ENCODE measurements at places on chromosomes 4 and X. TPM values are rescaled to one million over a fixed set of nuclear protein-coding genes. Genes with fewer than 3 reads are reported as not detected.

GRCh38 chr4:124133753-124134152 lies 578.8 kb downstream of the ANKRD50 start:
- H3K4me3 ChIP-seq, result no peak overlapping the region
- no peaks in the 10 kb centered on the region for H3K36me3 ChIP-seq
- H3K27ac ChIP-seq, result no peak overlapping the region
- no peak for DNase-seq

DNA sequence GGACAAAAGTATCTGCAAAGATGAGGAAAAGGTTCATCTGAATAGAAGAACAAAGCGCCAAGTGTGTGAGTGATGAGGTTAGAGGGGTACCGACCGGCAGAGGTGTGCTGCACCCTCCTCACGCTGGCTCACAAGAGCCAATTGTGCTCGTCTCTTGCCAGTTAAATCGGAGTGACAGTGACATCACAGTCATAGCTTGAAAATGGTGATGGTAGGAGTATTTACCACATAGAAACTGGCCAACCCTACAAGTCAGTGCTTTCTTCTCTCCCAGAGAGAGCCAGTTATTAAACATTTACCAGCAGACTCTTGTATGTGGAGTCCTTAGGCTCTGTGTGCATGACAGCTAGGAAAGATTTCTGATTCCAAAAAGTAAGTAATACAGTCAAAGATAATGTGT lies 32.4 kb downstream of the CLDN22 start:
- no peak for DNase-seq
- no peaks in the 10 kb centered on the region for H3K27me3 ChIP-seq
- H3K36me3 ChIP-seq, result no peaks in the 10 kb centered on the region
- no peaks in the 10 kb centered on the region for H3K4me1 ChIP-seq
- no peak overlapping the region for H3K4me3 ChIP-seq

DNA sequence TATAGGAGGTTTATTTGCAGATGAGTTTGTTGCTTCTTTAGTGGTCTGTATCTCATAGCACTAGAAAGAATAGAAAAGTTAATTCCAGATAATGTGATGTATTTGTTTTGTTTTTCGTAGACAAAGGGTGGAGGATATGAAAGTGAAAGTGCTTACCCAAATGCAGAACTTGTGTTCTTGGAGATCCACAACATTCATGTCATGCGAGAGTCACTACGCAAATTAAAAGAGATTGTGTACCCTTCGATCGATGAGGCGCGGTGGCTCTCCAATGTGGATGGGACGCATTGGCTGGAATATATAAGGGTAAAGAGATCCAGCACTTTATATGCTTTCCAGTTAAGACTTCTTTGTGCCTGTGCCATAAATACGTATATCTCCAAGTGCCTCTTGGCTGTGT lies 43.3 kb downstream of the MTMR1 start:
- DNase-seq, result peak; percentile 59
- H3K4me1 ChIP-seq, result peaks cover 19% of the 10 kb centered on the region
- peak overlapping the region; percentile 62 for H3K4me3 ChIP-seq
- peak overlapping the region; percentile 78 for H3K27ac ChIP-seq
- H3K27me3 ChIP-seq, result no peaks in the 10 kb centered on the region

- H3K27ac ChIP-seq, result no peak overlapping the region
- no peak overlapping the region for H3K4me3 ChIP-seq
- no peaks in the 10 kb centered on the region for H3K4me1 ChIP-seq
- DNase-seq, result no peak
Observed at GRCh38 chr4:140968371-140968770, 164.9 kb downstream of the RNF150 start.

GRCh38 chr4:177632481-177632880 lies 190.2 kb upstream of the AGA start:
- H3K36me3 ChIP-seq, result no peaks in the 10 kb centered on the region
- DNase-seq, result no peak
- no peaks in the 10 kb centered on the region for H3K4me1 ChIP-seq
- H3K27ac ChIP-seq, result no peak overlapping the region
- H3K27me3 ChIP-seq, result no peaks in the 10 kb centered on the region

GRCh38 chrX:6225911-6226595 lies 2.6 kb downstream of the NLGN4X start:
- DNase-seq, result no peak
- no peaks in the 10 kb centered on the region for H3K4me1 ChIP-seq
- H3K27ac ChIP-seq, result no peak overlapping the region
- H3K27me3 ChIP-seq, result peaks cover 25% of the 10 kb centered on the region

DNA sequence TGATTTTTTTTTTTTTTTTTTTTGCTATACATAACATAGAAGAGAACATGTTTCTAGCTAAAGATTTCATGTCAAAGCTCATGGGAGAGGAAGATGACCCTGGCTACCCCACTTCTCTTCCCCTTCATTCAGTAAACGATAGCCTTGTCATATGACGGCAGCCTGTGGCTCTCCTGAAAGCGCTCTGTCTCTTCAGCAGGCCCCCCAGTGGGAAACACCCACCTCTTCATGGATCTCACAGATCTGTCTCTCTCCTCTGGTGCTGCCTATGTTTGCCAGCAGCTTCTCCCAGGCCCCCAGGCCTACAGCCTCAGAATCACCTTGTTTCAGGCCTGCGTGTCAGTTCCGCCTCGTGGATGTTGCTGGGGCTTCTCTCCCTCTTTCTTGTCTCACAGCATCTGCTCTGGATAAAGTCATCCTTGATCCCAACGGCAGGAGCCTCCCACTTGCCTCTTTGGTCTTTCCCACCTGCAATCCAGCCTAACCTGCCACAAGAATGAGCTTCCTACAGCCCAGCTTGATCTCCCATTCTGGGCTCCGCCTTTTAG lies 34.6 kb downstream of the RHOH start:
- H3K4me3 ChIP-seq, result peak overlapping the region; percentile 82
- peaks cover 73% of the 10 kb centered on the region for H3K4me1 ChIP-seq
- H3K27ac ChIP-seq, result peak overlapping the region; percentile 98

DNA sequence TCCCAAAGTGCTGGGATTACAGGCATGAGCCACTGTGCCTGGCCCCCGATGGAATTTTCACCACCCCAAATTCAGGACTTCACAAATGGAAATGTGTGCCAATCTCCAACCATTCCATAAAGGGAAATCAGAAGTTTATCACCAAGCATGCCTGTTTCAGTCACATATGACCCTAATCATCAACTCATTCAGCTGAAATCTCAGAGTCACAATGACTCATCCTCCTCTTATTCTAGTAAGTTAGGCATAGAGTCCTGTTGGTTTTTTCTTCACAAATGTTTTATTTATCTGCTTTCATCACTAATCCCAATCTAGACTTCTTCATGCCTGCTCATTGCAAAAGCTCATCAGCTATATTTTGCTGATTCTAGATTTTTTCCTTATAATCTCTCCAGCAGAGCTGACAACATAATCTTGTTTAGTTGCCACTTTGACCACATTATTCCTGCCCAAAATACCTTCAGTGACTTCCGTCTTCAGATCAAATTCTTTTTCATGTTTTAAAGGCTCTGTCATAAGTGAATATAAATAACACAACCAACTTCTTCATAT lies 83.3 kb downstream of the SLC7A11 start:
- no peaks in the 10 kb centered on the region for H3K36me3 ChIP-seq
- no peak overlapping the region for H3K4me3 ChIP-seq
- no peak overlapping the region for H3K27ac ChIP-seq
- no peaks in the 10 kb centered on the region for H3K27me3 ChIP-seq
- no peak for DNase-seq
- H3K4me1 ChIP-seq, result no peaks in the 10 kb centered on the region

GRCh38 chrX:123513585-123514278 lies 219.1 kb downstream of the THOC2 start:
- H3K27ac ChIP-seq, result no peak overlapping the region
- no peaks in the 10 kb centered on the region for H3K36me3 ChIP-seq
- no peaks in the 10 kb centered on the region for H3K27me3 ChIP-seq
- no peak overlapping the region for H3K4me3 ChIP-seq

GRCh38 chr4:88804234-88804633 lies 106.6 kb upstream of the NAP1L5 start:
- peaks cover 20% of the 10 kb centered on the region for H3K27me3 ChIP-seq
- peaks cover 30% of the 10 kb centered on the region for H3K36me3 ChIP-seq
- H3K4me1 ChIP-seq, result peaks cover 17% of the 10 kb centered on the region
- H3K4me3 ChIP-seq, result no peak overlapping the region

GRCh38 chrX:6679988-6680387 lies 145.1 kb upstream of the VCX3A start:
- no peaks in the 10 kb centered on the region for H3K36me3 ChIP-seq
- H3K4me3 ChIP-seq, result no peak overlapping the region
- no peak overlapping the region for H3K27ac ChIP-seq
- no peaks in the 10 kb centered on the region for H3K4me1 ChIP-seq
- DNase-seq, result no peak

- no peak for DNase-seq
- no peaks in the 10 kb centered on the region for H3K27me3 ChIP-seq
- no peaks in the 10 kb centered on the region for H3K4me1 ChIP-seq
- H3K27ac ChIP-seq, result no peak overlapping the region
- H3K4me3 ChIP-seq, result no peak overlapping the region
- H3K36me3 ChIP-seq, result no peaks in the 10 kb centered on the region
Observed at GRCh38 chr4:160537681-160538080, 1434.8 kb downstream of the RAPGEF2 start.

- no peak overlapping the region for H3K27ac ChIP-seq
- peaks cover 10% of the 10 kb centered on the region for H3K4me1 ChIP-seq
- DNase-seq, result no peak
- H3K4me3 ChIP-seq, result no peak overlapping the region
Observed at GRCh38 chrX:37757082-37757481, 22.8 kb upstream of the CYBB start.

GRCh38 chr4:91198951-91199350 lies 1071.8 kb downstream of the CCSER1 start:
- H3K4me1 ChIP-seq, result peaks cover 3% of the 10 kb centered on the region
- H3K27me3 ChIP-seq, result no peaks in the 10 kb centered on the region
- no peak overlapping the region for H3K4me3 ChIP-seq
- H3K36me3 ChIP-seq, result no peaks in the 10 kb centered on the region
- no peak for DNase-seq

DNA sequence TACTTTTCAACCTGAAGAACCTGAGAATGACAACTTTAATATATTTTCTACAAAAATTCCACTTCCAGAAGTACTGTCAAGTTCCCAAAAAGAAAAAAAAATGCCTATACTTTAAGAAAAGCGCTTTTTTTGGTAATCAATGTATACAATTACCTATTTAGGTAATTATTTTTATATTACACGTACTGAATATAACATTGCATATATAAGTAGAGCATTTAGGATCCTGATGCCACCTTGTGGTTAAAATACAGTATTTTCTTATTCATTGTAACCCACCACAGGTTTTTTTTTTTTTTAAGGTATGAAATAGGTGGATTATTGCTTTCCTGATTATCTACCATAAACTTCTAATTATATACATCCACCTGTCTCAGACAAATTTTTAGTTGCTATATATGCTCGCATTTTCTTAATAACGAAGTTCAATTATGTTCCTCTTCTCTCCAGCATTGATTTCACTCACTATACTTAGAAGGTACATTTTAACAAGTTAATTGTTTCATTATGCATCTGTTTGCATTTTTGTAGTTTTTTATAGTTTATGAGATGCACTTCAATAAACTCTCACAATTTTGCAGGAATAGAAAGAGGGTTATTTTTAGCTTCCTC lies 5.2 kb downstream of the MAP9 start:
- H3K36me3 ChIP-seq, result no peaks in the 10 kb centered on the region
- H3K27ac ChIP-seq, result no peak overlapping the region
- H3K27me3 ChIP-seq, result no peaks in the 10 kb centered on the region
- no peak for DNase-seq
- no peak overlapping the region for H3K4me3 ChIP-seq

DNA sequence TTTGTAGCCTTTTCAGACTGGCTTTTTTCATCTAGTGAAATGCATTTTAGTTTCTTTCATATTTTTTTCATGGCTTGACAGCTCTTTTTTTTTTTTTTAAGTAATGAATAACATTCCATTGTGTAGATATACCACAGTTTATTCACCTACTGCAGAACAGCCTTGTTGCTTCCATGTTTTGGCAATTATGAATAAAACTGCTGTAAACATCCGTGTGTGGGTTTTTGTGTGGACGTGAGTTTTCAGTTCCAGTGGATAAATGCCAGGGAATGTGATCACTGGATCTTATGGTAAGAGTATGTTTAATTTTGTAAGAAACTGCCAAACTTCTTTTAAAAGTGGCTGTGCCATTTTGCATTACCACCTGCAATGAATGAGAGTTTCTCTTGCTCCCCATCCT lies 160.8 kb downstream of the SOWAHB start:
- H3K27ac ChIP-seq, result no peak overlapping the region
- DNase-seq, result no peak
- no peak overlapping the region for H3K4me3 ChIP-seq
- H3K36me3 ChIP-seq, result no peaks in the 10 kb centered on the region
- H3K4me1 ChIP-seq, result peaks cover 8% of the 10 kb centered on the region

GRCh38 chrX:118484216-118484903 lies 11.3 kb upstream of the DOCK11 start:
- no peak overlapping the region for H3K27ac ChIP-seq
- H3K4me3 ChIP-seq, result no peak overlapping the region
- no peaks in the 10 kb centered on the region for H3K4me1 ChIP-seq
- no peaks in the 10 kb centered on the region for H3K27me3 ChIP-seq

DNA sequence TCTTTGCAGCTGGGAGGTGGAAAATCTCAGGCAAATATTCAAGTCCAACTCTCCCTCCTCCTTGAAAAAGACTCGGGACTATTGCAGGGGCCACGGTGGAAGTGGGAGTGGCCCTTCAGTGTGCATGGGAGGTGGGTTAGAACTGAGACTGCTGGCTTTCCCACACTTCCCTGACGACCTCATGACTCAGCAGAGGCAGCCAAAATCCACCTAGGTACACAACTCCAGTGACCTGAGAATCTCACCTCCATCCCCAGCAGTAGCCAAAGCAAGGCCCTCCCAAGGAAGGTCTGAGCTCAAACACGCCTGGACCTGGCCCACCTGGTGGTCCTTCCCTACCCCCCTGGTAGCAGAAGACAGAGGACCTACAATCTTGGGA lies 6.2 kb upstream of the UGT2B17 start:
- H3K27me3 ChIP-seq, result no peaks in the 10 kb centered on the region
- no peak for DNase-seq
- H3K36me3 ChIP-seq, result no peaks in the 10 kb centered on the region

ZBED1 gene
- total RNA-seq, result 46.2 TPM

USO1 gene
- 44.0 TPM for total RNA-seq

CXCL11 gene
- not detected for total RNA-seq

All from activated CD4-positive, alpha-beta T cell treated with anti-CD3 and anti-CD28 coated beads, Interleukin-2, amount 10 ng/mL, durations not matched to agents 24 days and 14 days (primary cell).